ENCODE measurements at places on chromosomes 3 and 15. TPM values are rescaled to one million over a fixed set of nuclear protein-coding genes. Genes with fewer than 3 reads are reported as not detected.

Gene ULK3
- total RNA-seq: 9.8 TPM

Gene BCL6
- total RNA-seq: 7.7 TPM

Gene CNTN3
- total RNA-seq: 0.10 TPM

Gene SLCO3A1
- 13.7 TPM for total RNA-seq

Gene COL6A5
- total RNA-seq: not detected

Gene SERINC4
- 0.04 TPM for total RNA-seq

Gene CPA3
- total RNA-seq: not detected

Gene DISP2
- 0.65 TPM for total RNA-seq

Gene CAMK2N2
- total RNA-seq: 0.42 TPM

Gene STRIT1
- not detected for total RNA-seq
